ENCODE measurements at places on chromosomes 11 and 22.
A peak's percentile ranks its signal among the peaks of the same experiment; 100 is the strongest.

GRCh38 chr11:63507511-63507910 is 1.6 kb downstream of the LGALS12 start:
- no peaks in the 10 kb centered on the region for H3K36me3 ChIP-seq
- H3K4me1 ChIP-seq: no peaks in the 10 kb centered on the region
- no peak overlapping the region for H3K27ac ChIP-seq
- no peaks in the 10 kb centered on the region for H3K27me3 ChIP-seq

- no peak overlapping the region for H3K4me3 ChIP-seq
- no peak overlapping the region for H3K27ac ChIP-seq
- H3K27me3 ChIP-seq: no peaks in the 10 kb centered on the region
- no peaks in the 10 kb centered on the region for H3K36me3 ChIP-seq
- no peak for DNase-seq
Observed at GRCh38 chr22:44309137-44309536, 3.6 kb downstream of the SHISAL1 start.

DNA sequence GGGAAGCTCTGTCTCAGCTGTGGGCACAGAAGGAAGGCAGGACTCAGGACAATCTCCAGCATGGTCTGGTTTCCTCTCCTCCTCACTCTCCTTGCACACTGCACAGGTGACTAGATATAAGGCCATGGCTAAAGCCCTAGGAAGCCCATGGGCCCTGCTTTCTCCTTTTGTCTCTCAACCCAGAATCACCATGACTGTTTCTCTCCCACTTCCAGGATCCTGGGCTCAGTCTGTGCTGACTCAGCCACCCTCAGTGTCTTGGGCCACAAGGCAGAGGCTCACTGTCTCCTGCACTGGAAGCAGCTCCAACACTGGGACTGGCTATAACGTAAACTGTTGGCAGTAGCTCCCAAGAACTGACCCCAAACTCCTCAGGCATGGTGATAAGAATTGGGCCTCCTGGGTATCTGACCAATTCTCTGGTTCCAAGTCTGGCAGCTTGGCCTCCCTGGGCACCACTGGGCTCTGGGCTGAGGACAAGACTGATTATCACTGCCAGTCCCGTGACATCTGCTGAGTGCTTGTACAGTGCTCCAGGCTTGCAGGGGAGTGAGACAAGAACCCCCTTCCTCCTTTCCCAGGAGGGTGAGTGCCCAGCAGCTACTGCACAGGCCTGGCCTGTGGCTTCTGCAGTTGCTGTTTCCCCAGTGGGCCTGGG is 104.0 kb upstream of the TOP3B start:
- no peak overlapping the region for H3K4me3 ChIP-seq
- H3K27me3 ChIP-seq: no peaks in the 10 kb centered on the region
- no peak overlapping the region for H3K27ac ChIP-seq
- no peaks in the 10 kb centered on the region for H3K36me3 ChIP-seq
- no peaks in the 10 kb centered on the region for H3K4me1 ChIP-seq
- no peak for DNase-seq

DNA sequence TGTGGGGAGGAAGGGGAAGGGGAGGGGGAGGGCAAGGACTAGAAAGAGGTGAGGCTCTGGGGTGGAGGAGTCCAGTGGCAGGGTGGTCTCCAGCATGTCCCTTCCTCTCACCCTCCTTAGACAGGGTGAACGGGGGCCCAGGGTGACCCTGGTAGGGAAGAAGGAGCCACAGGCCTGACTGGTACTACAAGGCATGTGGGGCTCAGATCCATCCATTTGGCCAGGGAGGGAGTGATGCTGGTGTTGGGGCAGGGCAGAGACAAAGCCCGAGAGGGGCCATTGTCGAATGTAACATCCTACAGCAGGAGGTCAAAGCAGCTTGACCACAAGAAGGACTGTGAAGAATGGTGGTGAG is 69.0 kb upstream of the SHISAL1 start:
- H3K27ac ChIP-seq: no peak overlapping the region
- no peaks in the 10 kb centered on the region for H3K4me1 ChIP-seq
- H3K36me3 ChIP-seq: no peaks in the 10 kb centered on the region
- no peaks in the 10 kb centered on the region for H3K27me3 ChIP-seq
- no peak overlapping the region for H3K4me3 ChIP-seq

DNA sequence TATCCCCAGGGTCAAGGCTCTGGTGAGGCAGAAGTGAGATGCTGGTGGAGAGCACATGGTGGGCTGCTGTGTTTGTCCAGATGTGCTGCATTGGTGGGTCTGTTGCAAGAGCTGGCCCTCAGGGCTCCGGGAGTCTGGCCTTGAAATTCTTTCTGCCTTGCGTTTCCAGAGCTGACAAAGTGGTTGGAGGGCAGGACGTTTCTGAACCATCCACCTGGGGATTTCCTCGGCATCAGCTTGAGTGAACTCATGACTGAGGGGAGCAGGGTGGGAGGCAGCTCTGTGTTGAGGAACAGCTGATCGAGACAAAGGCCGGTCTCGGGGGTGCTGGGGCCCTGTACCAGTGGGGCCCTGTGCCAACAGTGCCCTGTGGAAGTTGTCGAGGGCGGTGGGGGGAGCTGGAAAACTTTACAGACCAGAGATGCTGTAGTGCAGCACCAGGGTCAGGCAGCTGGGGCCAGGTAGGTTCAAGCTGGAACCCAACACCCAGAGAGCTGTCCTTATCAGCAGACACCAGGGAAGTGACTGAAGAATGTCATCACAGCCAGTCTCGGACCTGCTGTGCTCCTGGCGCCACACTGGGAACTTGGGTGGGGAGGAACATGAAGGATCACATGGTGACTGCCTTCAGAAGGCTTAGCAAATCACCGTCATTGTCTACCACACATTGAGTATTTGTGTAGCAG is 4.9 kb downstream of the TSKU start:
- DNase-seq: no peak
- H3K36me3 ChIP-seq: no peaks in the 10 kb centered on the region
- H3K4me3 ChIP-seq: peak overlapping the region; percentile 1
- no peaks in the 10 kb centered on the region for H3K27me3 ChIP-seq
- H3K27ac ChIP-seq: peak overlapping the region; percentile 37

DNA sequence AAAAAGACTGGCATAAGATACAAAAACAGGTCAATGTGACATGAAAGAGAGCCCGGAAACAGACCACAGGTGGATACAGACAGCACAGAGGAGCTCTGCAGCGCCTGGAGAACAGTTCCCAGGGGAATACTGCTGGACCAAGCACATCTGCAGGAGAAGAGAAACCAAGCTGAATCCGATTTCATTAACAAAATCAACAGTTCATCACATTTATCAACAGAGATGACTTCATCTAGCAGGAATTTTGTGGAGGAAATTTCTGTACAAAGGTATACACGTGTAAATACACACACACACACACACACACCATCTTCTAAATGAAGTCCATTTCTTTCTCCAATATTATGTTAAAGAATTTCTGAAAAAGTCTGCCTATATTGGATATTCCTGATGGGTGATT is 17.1 kb downstream of the YPEL1 start:
- H3K27ac ChIP-seq: no peak overlapping the region
- no peaks in the 10 kb centered on the region for H3K36me3 ChIP-seq
- H3K27me3 ChIP-seq: no peaks in the 10 kb centered on the region

DNA sequence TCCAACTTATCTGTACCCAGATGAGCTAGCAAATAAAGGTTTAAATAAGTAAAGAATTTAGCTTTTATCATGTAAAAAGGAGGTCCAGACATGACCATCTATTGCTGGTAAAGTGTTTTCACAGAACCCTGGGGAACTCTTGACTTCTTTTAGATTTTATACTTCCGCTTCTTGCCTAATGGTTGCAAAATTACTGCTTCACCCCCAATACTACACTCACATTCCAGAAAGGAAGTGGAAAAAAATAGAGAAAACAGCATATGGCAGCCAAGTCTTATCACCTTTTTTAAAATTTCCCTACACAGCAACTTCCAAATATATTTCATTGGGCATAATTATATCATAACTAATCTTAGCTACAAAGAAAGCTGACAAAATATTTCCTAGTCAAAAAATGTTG is 12.1 kb downstream of the BBOX1 start:
- H3K27ac ChIP-seq: peak overlapping the region; percentile 37
- no peak overlapping the region for H3K4me3 ChIP-seq
- no peaks in the 10 kb centered on the region for H3K27me3 ChIP-seq
- no peaks in the 10 kb centered on the region for H3K36me3 ChIP-seq
